ENCODE measurements at places on chromosomes 11 and 22.

GRCh38 chr11:22521226-22521625, 104.4 kb downstream of the FANCF start:
- DNase-seq = peak; percentile 24

- DNase-seq = no peak
Measured at GRCh38 chr22:37075822-37076433, 24.4 kb downstream of the KCTD17 start.

GRCh38 chr11:120254788-120255518, 15.0 kb downstream of the POU2F3 start:
- no peak for DNase-seq

DNA sequence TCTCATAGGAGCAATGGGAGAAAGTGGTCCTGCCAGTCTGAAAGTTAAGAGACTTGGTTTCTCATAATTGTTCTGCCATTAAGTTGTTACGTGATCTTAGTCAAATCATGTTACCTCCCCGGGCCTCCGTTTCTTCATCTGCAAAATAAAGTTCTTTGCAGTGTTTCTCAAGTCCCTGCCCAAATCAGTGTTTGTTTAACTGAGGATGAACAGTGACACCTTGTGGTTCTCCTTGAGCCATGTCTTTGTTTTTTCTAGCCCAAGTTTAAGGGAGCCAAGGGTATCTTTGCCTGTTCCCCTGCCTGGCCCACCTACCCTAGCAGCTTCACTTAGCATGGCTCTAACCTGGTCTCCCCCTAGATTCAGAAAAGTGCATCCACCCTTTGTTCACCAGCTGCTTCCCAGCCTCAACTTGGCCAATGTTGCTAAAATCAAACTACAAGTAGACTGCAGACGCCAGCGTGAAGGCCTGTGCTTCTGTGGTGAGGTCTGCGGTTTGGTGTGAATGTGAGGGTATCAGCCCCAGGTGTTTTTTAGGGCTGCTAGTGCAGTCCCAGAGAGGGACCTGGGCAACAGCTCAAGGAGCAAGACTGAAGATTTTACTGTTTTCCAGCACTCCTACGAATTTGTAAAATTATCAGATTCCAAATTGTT, 35.5 kb downstream of the FZD4 start:
- peak; percentile 69 for DNase-seq

GRCh38 chr22:30272781-30273601, 6.3 kb upstream of the OSM start:
- no peak for DNase-seq

- no peak for DNase-seq
Measured at GRCh38 chr11:120205596-120206161, 5.2 kb upstream of the OAF start.

DNA sequence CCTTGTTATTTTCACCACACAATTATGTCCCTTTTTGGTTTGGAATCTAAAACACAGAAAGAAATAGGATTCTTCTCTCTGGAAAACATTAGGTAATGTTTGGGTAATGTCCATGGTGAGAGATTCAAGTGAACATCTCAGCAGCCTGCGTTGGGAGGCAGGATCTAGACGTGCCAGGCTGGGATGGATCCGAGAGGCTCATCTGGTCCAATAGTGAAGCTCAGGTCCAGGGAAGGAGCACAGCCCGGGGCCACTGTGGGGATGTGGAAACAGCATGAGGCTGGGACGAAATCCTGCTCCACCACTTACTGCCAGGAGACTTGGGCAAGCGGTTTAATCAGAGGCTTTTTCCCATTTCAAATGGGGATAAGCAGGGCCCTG, 109.9 kb downstream of the CSNK2A3 start:
- DNase-seq = no peak

DNA sequence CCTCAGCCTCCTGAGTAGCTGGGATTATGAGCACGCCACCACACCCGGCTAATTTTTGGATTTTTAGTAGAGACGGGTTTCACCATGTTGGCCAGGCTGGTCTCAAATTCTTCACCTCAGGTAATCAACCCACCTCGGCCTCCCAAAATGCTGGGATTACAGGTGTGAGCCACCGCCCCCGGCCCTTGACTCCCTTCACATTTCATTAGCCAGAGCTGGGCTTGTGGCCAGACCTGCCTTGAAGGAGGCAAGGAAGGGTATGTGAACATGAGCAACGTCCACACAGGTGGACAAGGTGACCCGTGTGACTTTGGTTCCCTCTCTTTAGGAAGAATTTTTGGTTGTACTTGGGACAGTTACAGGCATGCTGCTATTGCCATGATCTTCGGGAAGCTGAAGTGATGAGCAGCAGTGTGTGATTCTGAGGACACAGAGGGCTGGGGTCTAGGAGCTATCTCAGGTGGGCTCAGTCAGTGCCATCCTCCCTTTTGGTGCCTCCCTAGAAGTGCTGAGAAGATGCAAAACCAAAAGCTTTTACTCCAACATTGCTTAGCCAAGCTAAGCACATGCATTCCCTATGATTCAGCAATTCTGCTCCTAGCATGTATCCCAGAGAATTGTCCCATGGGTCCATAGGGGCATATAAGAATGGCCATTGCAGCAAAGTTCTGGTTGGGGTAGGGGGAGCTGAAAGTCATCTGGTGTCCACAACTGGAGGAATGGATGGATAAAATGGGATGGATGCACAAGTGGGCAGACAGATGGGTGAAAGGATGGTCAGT, 6.1 kb downstream of the AP5B1 start:
- no peak for DNase-seq

DNA sequence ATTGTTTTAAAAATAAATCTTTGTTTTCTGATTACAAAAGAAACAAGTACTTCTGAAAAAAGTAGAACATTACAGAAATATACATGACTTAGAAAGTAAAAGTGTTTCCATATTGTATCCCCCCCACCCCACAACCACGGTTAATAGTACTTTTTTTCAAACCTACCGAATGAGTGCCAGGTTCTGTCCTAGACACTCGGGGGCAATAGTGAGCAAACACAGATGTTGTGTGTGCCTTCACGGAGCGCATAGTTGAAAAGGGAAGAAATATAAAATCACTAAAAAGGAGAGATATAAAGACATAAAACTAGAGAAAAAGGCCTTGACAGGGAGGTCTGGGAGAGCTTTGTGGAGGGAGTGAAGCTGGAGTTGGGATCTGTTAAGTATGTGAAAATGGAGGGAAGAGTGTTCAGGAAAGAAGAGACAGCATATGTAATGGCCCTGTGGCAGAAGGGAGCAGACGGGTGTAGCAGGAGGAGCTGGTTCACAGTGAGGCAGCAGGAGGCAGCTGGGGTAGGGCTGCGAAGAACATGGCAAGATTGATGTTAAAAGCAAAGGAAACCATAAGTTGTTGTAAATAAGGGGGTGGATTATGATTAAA, 42.1 kb upstream of the ALX4 start:
- no peak for DNase-seq

- DNase-seq = no peak
Measured at GRCh38 chr11:47499614-47500013, 50.7 kb upstream of the RAPSN start.

- DNase-seq = no peak
Measured at GRCh38 chr11:44246726-44247125, 63.2 kb downstream of the ALX4 start.

DNA sequence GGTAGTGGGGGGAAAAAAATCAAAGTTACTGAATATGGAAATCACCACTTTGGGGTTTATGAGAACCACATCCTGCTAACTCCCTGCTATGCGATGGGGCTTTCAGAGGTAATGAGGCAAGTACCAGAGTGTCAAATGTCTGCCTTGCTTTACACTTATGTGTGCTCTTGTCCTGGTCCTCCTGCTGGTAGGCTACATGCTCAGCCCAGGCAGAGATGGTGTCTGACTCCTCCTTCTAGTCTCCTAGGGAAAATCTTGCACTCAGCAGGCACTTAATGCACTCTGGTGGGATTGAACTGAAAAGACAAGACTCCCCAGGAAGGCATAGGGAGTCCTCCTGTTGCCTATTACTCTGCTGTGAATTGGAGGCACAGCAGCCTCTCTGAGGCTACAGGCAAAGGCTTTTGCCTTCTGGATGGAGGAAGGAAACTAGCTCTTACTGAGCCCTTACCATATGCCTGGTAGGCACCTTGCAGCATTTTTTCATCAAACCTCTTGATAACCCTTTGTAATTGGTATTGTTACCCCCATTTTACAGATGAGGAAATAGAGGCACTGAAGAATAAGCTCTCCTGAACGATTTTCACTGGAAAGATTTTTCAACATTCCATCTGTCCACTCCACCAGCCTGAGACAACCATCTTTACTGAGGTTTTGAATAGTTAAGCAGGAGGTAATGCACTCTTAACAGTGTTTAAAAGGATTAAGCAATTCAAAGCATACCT, 132.1 kb upstream of the PAX6 start:
- no peak for DNase-seq

DNA sequence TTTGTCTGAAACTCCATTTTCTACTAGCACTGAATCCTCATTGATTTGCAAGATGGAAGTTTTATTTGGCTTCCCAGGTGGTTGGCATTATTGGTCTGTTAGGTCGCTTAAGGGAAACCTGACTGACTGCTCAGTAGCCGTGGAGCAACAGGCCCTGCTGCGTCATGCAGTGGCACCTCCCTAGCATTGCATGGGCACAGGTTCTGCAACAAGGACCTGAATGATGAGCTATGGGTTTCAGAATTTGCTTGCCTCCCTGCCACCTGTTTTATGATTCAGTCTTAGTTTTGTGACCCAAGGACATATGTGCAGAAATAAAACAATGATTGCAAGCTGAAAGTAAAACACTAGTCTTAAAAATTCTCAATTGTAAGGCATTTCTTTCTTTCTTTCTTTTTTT, 128.5 kb downstream of the SLC1A2 start:
- DNase-seq = no peak

- DNase-seq = no peak
Measured at GRCh38 chr11:81825346-81825745, 908.3 kb downstream of the FAM181B start.

- DNase-seq = no peak
Measured at GRCh38 chr11:44775366-44775984, 48.7 kb downstream of the TSPAN18 start.

DNA sequence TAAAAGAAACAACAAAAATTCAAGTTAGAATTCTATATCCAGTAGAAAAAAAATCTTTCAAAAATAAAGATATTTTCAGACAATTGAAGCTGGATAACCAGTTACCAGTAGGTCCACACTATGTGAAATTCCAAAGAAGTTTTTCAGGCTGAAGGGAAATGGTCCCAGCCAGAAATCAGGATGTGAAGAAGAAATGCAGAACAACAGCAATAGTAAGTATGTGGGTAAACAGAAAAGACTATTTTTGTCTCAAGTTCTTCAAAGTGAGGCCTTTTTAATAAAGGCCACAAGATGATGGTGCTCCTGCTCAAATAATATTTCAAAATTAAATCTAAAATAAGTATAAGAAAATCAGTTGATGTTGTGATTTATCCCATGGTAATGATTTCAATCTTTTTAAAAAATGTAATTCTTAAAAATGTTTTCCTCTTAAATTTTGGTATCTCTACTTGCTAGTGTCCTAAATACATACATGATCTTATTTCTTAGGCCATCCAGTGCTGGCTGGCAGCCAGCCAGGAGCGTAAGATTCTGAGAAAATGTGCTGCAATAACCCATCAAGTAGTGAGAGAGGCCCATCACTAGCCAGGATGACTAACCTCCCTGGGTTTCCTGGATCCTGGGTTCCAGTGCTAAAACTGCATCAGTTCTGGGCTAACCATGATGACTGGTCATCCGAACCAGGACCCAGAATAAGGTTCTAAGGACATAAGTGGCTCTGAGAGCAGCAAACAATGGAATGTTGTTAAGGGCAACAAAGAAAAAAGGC, 15.6 kb upstream of the UCP3 start:
- DNase-seq = no peak

DNA sequence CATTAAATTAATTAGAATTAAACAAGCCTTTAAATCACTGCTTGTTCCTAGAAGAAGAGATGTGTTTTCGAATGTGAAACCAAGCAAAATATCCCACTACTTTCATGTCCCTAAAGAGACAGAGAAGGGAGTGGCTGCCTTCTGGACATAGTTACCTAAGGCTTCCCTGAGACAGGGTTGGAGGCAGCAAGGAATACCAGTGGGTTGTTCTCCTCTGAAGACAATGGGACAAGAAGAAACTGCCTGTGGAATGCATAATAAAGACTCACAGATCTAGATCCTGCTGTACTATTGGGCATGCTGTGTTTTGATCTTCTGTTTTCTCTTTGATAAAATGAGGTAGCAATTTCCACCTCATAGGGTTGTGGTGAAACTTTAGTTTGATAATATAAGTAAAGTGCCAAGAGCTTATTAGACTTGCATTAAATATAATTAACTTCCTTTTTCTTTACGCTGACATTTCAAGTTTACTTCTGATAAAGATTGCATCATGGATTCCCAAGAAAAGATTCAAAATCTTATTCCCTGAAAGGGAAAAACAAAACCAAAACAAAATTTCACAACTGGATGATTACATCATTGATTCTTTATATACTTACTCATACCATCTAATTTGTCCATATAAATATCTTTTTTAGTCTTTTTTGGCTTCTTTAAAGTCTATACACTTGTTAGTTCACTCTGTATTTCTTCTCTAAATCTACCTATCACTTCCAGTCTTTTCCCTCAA, 621.3 kb downstream of the ETS1 start:
- DNase-seq = no peak

DNA sequence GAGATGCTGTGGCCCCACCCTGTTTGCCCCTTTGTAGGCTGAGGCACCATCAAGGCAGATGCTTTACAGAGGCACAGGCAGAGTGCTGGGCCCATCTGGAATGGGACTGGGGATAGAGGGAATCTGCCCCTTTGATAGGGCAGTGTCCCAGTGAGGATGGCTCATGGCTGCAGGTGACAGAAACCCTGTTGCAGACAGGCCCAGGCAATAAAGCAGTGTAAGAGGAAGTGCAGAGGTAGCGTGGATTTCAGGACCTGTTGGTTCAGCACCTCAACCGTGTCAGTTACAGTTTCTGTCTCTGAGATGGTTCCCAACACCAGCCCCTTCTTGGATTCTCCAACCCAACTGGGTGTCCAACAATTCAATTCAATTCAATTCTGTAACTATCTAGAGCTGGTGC, 25.1 kb downstream of the PRDM11 start:
- DNase-seq = no peak

- DNase-seq = no peak
Measured at GRCh38 chr11:17640493-17641164, 78.7 kb upstream of the MYOD1 start.

GRCh38 chr11:9386901-9387300, 2.4 kb downstream of the IPO7 start:
- no peak for DNase-seq

GRCh38 chr11:8222820-8223512, 40.7 kb downstream of the LMO1 start:
- no peak for DNase-seq

GRCh38 chr11:5300251-5300650, 1.5 kb downstream of the OR51B4 start:
- no peak for DNase-seq

- no peak for DNase-seq
Measured at GRCh38 chr11:115197031-115197430, 307.2 kb downstream of the CADM1 start.

DNA sequence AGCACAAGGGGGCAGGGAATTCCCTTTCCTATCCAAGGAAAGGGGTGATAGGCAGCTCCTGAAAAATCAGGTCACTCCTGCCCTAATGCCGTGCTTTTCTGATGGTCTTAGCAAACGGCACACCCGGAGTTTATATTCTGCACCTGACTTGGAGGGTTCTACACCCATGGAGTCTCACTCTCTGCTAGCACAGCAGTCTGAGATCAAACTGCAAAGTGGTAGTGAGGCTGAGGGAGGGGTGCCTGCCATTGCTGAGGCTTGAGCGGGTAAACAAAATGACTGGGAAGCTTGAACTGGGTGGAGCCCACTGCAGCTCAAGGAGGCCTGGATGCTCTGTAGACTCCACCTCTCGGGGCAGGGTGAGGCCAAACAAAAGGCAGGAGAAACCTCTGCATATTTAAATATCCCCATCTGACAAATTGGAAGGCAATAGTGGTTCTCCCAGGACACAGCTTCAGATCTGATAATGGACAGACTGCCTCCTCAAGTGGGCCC, 194.7 kb downstream of the OR4A47 start:
- DNase-seq = no peak
